Peyer's patch (tissue), 4 donors: ENCODE measurements at places on chromosomes 6 and 20. TPM values are rescaled to one million over a fixed set of nuclear protein-coding genes. Genes with fewer than 3 reads are reported as not detected.

The NKX2-4 gene
- total RNA-seq, result not detected

The ZBP1 gene
- total RNA-seq, result 9.8 TPM

GRCh38 chr20:44908987-44909871, 631 bp upstream of the PABPC1L start:
- no peak overlapping the region for H3K27ac ChIP-seq
- no peaks in the 10 kb centered on the region for H3K27me3 ChIP-seq
- H3K4me1 ChIP-seq, result no peaks in the 10 kb centered on the region
- H3K4me3 ChIP-seq, result peak overlapping the region; percentile 77
- H3K36me3 ChIP-seq, result no peaks in the 10 kb centered on the region

GRCh38 chr6:43990275-43990626, 137.0 kb downstream of the MRPL14 start:
- H3K4me1 ChIP-seq, result no peaks in the 10 kb centered on the region
- no peak for DNase-seq
- no peaks in the 10 kb centered on the region for H3K36me3 ChIP-seq
- no peaks in the 10 kb centered on the region for H3K27me3 ChIP-seq
- H3K27ac ChIP-seq, result peak overlapping the region; percentile 72
- H3K4me3 ChIP-seq, result no peak overlapping the region

DNA sequence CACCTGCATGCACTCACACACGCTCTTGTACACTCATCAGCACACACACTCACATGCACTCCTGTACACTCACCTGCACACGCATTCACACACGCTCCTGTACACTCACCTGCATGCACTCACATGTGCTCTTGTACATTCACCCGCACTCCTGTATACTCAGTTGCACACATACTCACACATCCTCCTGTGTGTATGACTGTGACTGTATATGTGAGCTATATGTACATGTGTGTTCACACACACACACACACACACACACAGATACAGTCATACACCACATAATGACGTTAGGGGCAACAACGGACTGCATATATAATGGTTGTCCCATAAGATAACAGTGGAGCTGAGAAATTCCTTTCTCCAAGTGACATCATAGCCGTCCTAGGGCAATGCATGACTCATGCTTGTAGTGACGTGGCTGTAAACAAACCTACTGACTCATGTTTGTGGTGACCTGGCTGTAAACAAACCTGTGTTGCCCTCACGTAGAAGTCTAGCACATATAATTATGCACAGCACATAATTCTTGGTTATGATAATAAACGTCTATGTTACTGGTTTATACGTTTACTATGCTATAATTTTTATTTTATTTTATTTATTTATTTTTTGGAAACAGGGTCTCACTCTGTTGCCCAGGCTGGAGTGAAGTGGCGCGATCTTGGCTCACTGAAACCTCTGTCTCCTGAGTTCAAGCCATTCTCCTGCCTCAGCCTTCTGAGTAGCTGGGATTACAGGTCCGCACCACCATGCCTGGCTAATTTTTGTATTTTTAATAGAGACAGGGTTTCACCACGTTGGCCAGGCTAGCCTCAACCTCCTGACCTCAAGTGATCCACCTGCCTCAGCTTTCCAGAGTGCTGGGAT, 22.8 kb upstream of the TAF4 start:
- no peaks in the 10 kb centered on the region for H3K27me3 ChIP-seq
- H3K4me1 ChIP-seq, result no peaks in the 10 kb centered on the region
- H3K36me3 ChIP-seq, result no peaks in the 10 kb centered on the region
- H3K4me3 ChIP-seq, result no peak overlapping the region

- H3K27ac ChIP-seq, result no peak overlapping the region
- no peaks in the 10 kb centered on the region for H3K36me3 ChIP-seq
- no peak for DNase-seq
- H3K27me3 ChIP-seq, result no peaks in the 10 kb centered on the region
- no peaks in the 10 kb centered on the region for H3K4me1 ChIP-seq
Observed at GRCh38 chr20:20734475-20734948, 22.1 kb upstream of the RALGAPA2 start.

GRCh38 chr6:47138046-47138445, 95.9 kb upstream of the ADGRF1 start:
- no peak overlapping the region for H3K4me3 ChIP-seq
- no peak overlapping the region for H3K27ac ChIP-seq
- H3K4me1 ChIP-seq, result no peaks in the 10 kb centered on the region
- no peak for DNase-seq
- no peaks in the 10 kb centered on the region for H3K36me3 ChIP-seq
- H3K27me3 ChIP-seq, result no peaks in the 10 kb centered on the region

- no peak for DNase-seq
- H3K4me1 ChIP-seq, result no peaks in the 10 kb centered on the region
- no peak overlapping the region for H3K27ac ChIP-seq
- H3K4me3 ChIP-seq, result no peak overlapping the region
Observed at GRCh38 chr20:24598346-24598745, 128.9 kb downstream of the SYNDIG1 start.

DNA sequence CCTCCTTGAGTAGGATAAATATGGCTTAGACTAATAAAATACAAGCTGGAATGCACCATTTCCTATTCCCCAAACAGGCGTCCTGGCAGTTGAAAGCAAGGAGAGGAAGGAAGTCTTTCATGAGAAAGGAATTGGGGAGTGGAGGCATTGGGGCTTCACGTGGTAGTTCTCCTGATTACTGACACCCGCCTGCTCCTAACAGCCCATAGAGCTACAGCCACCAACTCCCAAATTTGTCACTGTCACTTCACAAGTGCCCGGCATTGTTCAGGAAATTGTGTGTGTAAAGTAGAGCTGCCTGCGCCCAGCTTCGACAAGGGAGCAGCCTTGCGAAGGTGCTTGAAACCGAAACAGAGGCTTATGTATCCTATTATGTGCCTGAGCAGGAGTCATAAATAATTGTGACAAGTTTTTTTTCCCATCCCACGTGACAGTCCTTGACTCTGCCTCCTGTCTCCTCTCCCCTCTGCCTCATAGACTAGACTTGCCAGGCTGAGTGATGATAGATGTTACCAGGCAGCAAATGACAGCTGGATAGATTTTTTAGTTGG, 301.7 kb upstream of the ZFP64 start:
- no peak for DNase-seq
- no peaks in the 10 kb centered on the region for H3K27me3 ChIP-seq
- no peak overlapping the region for H3K4me3 ChIP-seq
- no peaks in the 10 kb centered on the region for H3K4me1 ChIP-seq

GRCh38 chr6:147930745-147931144, 411.9 kb upstream of the SASH1 start:
- no peak overlapping the region for H3K4me3 ChIP-seq
- H3K27me3 ChIP-seq, result no peaks in the 10 kb centered on the region
- H3K4me1 ChIP-seq, result no peaks in the 10 kb centered on the region
- no peaks in the 10 kb centered on the region for H3K36me3 ChIP-seq
- no peak overlapping the region for H3K27ac ChIP-seq
